ENCODE measurements at places on chromosomes 6 and 20. TPM values are rescaled to one million over a fixed set of nuclear protein-coding genes. Genes with fewer than 3 reads are reported as not detected.
A peak's percentile ranks its signal among the peaks of the same experiment; 100 is the strongest.

Gene MYLIP
- 48.9 TPM for polyA plus RNA-seq

Gene XKR7
- 0.35 TPM for polyA plus RNA-seq

DNA sequence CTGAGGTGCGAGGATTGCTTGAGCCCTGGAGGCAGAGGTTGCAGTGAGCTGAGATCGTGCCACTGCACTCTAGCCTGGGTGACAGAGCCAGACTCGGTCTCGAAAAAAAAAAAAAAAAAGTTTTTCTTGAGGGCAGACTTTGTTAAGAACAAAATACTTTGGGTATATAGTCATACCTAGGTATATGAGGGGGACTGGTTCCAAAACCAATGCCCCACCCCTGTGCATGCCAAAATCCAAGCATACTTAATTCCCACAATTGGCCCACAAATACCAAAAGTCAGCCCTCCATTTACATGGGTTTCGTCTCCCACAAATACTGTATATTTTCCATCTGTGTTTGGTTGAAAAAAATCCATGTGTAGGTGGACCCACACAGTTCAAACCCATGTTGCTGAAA lies 119.9 kb downstream of the INSM1 start:
- no peak for DNase-seq

GRCh38 chr6:5085648-5086293 lies 630 bp downstream of the PPP1R3G start:
- DNase-seq, result peak; percentile 42

DNA sequence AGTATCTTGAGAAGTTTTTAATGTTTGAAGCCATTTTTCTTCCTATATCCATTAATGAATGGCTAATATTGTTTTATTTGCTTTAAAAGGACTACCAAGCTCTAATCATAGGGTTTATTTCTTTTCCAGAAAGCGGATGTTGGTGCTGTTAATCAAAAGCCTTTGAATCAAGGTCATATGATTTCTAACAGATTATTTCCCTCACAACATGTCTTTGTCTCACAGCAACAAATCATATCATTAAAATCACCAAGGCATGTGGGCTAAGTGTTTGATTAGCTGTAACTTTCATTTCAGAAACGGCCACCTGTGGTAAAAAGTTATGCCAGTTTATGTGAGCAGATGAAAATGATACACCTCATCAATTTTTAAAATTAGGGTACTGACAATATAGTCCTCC lies 21.7 kb downstream of the TRAF3IP2 start:
- DNase-seq, result no peak

DNA sequence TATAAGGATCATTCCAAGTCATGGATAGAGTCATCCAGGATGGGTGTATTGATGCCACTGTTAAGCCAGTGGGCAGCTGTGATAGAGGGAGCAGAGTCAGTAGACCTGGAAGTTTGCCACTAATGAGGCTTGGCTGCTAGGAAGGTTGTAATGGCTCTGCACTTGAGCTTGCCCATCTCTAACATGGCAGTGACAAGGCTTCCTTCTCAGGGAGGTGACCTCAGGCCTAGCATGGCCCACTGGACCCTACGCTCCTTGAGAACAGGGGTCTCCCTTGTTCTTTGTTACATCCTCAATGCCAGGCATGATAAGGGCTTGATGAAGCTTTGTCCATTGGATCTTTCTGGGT lies 155.1 kb downstream of the CD83 start:
- no peak for DNase-seq

DNA sequence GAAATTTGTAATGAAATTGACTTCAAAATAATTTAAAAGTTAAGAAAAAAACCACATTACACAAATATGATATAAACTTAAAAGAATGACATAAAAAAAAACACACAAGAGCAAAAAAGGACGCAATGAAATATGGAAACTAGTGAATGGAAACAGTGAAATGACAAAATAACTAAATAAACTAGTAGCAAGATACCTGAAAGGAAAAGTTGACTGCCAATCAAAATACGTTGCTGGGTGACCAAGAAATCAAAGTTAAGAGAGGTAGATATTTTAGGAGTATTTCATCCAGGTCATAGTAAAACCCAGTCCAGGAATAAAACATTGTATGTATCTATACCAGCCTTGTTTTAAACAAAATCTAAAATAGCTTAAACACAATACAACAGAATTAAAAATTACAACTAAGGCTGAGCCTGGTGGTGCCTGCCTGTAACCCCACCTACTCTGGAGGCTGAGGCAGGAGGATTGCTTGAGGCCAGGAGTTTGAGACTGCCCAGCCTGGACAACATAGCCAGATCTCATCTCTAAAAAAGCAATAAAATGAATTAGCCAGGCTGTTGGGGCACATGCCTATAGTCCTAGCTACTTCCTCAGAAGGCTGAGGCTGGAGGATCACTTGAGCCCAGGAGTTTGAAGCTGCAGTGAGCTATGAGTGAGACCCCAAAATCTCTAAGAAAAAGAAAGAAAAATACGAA lies 22.0 kb downstream of the C6orf15 start:
- no peak for DNase-seq

DNA sequence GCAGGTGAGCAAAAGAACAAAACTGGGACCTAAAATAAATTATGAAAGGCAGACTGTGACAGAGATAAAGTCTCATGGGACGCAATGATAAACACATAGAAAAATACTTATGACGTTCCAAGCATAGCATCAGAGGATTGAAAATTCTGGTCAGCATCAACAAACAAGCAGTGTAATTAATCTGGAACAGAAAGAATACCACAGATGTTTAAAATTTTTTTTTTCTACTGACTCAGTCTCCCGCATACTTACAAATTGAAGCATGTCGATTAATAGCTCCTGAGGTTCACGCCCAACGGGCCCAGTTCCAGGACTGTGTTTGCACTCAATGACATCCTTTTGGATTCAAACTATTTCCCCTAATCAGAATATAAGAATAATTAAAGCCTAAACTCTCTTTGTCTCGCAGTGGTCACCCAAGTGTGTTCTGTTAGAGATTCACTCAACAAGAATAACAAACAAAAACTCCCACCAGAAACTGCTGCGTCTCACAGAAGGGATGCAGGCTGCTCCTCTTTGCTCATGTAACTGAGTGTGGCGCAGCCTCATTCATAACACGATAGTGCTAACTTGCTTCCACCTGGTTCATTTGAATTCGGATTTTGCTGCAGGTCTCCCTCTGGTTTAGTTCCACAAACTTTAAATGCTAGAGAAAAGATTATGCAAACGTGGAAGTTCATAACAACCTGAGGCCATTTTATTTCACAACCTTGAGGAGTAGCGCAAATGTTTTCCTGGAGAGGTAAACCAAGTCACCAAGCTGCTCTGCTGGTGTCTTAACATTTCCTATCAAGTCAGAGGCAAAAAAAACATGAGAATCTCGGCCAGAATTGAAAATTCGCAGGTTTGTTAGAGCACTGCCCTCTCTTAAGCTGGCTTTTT lies 69.0 kb upstream of the CITED2 start:
- DNase-seq, result no peak

DNA sequence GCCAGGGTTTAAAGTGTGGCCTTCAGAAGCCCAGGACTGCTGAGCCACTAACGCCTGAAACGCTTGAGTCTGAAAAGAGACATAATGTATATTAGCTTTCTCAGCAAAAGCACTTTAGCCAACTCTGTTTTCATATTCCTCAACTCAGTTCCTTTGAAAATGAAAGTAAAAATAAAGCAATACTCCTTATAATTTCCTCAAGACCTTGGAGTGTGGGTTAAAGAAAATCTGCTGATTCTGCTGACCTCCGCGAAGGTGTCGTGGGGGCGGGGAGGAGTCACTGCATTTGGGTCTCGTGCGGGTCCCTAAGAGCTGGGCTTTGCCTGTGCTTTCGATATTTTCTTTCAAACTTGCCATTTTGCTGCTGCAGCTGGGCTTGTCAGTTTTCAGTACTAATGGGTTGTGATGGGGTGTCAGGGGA lies 142.2 kb upstream of the ARID1B start:
- DNase-seq, result no peak
